ENCODE measurements at places on chromosomes 13 and 19. TPM values are rescaled to one million over a fixed set of nuclear protein-coding genes. Genes with fewer than 3 reads are reported as not detected.

ZNF578 gene
- not detected for total RNA-seq

DNA sequence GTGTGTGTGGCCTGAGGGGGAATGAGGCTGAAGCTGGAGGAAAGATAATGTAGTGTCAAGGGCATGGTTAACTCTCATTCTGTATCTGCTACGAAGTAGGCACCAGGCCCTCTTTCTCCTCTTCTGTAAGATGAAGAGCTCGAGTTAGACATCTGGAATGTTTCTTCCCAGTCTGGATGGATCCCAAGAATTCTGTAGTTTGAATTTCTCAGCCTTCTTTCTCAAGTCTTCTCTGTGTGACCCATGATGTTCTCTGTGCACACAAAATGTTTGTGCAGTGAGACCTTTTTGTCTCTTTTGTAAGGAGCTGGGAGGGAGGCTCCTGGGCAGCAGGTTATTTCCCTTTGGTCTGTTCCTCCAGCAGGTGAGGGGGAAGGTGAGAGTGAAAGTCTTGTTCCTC is 13.7 kb downstream of the FGF9 start:
- DNase-seq = no peak

GRCh38 chr19:46718157-46718933 is 1.4 kb upstream of the PRKD2 start:
- DNase-seq = no peak

- DNase-seq = no peak
Measured at GRCh38 chr19:52244021-52244420, 25.4 kb upstream of the ZNF766 start.

GRCh38 chr13:60501236-60501635 is 104.2 kb downstream of the TDRD3 start:
- no peak for DNase-seq

DNA sequence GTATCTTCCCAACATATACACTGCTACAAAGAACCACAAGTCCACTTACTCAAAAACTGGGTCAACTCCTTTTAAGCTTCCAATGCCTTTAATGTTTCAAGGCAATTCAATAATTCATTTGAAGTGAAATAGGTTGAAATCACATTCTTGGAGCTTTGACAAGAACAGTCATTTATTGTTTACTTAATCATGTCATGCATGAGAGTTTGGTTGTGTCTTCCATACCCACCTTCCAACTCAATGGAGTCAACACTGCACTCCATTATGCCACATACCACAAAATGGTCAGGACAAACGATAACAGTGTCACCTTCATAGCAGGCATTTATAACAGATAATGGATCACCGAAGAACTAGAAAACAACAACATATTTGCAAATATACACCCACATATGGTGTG is 506.3 kb downstream of the UQCRFS1 start:
- no peak for DNase-seq

ZNF628 gene
- total RNA-seq = 1.9 TPM

ZNF846 gene
- 33.3 TPM for total RNA-seq

DNA sequence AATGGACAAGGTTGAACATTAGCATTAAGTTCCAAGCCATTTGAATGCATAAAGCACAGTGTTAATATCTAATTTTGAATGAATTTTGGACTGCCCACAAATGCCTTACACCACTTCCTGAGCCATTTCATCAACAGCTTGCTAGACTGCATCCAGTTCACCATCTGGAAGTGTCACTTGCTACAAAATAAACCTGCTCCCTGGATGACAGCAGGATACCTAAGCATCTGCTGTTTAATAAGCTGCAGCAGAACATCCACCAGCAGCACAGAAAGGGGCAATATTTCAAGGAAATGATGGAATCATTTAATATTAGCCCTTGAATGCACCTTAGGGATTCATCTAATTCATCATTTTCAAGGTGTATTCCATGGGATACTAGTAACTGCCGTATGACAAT is 76.6 kb upstream of the PCDH9 start:
- DNase-seq = no peak

DNA sequence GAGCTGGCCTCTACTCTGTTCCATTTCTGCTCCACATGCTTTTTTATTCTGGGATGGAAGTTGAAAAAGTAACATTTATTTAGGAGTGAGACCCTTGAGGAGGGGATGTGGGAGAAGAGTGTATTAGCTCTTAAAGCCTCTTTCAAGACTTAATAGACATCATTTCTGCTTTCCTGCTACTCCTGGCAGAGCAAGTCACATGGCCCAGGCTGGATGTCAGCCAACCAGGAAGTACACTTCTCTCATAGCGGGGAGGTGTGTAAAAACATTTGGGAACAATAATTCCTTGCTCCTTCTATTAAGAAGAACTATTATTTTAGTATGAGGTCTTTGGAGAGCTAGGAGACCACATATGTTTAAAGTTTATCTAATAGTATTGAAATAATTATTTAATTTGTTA is 40.6 kb upstream of the FAM216B start:
- peak; percentile 8 for DNase-seq

SBK3 gene
- 1.0 TPM for total RNA-seq

PTPRH gene
- 30.0 TPM for total RNA-seq

Data from Caki2 (cell line).